Neuronal stem cell (in vitro differentiated cells): ENCODE measurements at places on chromosomes 3 and 15.

DNA sequence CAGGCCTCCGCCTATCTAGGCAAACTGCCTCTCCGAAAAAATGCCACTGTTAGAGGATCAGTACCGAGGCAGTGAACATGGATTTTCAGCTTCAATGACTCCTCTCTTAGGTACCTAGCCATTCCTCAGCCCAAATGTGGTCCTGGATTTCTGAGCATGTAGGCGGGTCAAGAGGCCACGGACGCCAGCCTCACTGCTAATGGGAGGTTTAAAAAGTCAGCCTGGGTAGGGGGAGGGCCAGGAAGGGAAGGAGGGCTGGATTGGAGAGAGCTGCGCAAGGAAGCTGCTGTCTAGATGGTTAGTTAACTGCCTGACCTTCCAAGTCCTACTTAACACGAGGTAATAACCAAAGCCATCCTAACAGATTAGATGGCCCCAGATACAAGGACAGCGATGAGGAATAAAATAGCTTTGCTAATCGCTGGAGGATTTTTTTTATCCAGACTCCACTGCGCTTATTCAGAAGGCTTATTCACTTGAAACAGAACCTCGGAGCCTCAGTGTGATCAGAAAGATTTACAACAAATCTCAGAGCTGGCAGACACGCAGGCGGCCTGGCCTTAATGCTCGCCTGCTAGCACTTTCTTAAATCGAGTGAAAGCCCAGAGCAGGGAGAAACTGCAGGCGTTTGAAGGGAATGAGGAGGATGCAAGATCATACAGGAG lies 34.3 kb downstream of the TLE3 start:
- DNase-seq: no peak

DNA sequence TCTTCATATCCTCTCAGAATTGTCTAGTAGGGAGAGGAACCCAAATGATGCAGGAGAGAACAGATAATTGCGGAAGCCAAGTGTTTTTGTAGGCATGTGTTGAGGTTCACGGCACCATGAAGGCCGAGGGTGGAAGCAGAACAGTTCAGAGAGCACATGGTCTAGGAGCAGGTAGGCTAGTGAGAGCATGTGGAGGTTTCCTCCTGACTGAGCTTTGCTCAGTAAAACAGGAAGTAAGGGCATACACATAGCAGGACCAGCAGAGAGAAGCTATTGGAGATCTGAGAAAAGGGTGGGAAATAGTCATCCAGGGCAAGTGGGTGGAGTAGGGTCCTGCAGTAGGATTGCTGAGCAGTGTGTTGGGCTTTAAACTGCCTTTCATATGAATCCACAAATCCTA lies 491.1 kb downstream of the FHIT start:
- no peak for DNase-seq

GRCh38 chr3:192129586-192129985 lies 597.8 kb downstream of the FGF12 start:
- DNase-seq: no peak

- DNase-seq: peak; percentile 85
Measured at GRCh38 chr3:139758654-139759291, 81.0 kb upstream of the NMNAT3 start.
